Stimulated activated CD4-positive, alpha-beta T cell treated with anti-CD3 and anti-CD28 coated beads, Interleukin-1b, Interleukin-23, amount 100 ng/mL, for 24 hours (primary cell): ENCODE measurements at places on chromosomes 5 and 9.

- no peak for DNase-seq
These were observed 71.6 kb upstream of the C6 start for GRCh38 chr5:41284938-41285337.

DNA sequence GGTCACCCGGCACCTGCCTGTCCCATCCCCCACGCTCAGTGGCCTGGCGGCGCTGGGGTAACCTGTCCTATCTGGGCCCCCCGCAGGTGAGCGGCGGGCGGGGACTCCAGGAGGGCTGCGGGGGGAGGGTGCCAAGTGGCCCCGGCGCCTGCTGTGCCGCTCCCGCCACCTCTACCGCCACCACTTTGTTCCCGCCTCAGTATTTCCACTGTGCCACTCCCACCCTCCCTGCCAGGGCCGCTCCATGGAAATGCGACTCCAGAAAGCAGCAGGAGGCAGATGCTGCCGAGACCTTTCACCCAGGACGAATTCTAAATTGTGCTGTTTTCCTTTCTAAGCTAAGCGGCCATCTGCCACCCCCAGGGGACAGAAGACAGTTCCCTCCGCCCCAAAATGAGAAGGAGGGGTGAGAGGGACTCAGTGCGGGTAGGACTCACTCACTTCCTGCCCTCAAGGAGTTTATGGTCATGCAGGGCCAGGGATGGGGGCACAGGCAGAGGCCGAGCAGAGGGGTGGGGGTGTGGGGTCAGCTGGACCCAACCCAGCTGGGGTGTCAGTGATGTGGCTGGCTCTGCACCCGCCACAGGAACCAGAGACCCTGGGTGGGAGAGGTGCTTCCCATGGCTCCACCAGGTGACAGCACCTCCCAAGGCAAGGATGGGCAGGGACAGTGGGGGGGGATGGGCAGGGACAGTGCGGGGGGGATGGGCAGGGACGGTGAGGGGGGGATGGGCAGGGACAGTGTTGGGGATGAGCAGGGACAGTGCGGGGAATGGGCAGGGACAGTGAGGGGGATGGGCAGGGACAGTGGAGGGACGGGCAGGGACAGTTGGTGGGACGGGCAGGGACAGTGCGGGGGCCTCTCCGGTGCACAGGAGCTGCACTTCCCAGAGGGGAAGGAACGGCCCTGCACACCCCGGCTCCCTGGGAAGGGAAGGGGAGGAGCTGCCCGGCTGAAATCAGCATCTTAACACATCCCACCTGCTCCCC lies 17.8 kb downstream of the NOTCH1 start:
- DNase-seq = no peak

GRCh38 chr5:83889971-83890745 lies 169.5 kb upstream of the HAPLN1 start:
- no peak for DNase-seq

DNA sequence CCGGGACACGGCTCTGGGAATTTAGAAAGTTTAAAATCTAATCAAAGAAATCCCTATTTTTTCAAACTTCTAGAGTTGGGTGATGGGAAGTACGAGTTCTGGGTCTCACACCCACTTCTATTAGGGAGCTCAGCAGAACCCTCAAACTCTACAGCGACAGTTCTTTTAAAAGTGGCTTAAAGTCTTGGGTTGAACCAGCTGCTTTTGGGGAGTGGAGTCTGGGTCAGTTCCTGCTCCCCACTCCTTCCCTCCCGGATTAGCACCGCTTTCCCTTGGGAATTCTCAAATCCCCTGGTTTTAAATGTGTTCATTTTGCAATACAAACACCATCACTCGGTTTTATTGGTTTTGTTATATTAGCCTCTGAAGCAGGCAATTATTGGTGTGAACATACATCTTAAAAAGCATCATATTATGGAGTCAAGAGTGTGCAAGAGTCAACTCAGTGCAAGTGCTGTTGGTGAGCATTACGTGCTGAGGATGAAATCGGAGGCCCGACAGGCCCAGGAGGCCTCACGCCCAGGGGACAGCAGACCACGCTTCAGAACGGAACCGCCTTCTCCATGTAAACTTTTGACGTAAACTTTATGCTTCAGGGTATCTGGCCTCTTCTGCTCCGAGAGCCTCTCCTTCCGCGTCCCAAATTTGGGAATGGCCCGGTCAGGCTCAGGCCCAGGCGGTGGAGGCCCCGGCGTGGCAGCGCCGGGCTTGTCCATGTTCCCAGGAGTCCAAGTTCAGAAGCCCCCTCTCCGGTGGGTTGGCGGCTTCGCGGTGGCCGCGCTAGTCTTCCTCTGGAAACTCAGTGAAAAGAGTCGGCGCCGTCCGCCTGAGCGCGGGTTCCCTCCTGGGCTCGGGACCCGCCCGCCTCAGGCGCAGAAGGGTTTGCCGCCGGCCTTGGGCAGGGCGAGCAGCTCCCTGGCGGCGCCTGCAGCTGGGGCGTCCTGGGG lies 5.3 kb downstream of the IRX4 start:
- DNase-seq = no peak

GRCh38 chr5:94376672-94377345 lies 241.6 kb downstream of the KIAA0825 start:
- DNase-seq = no peak

- DNase-seq = no peak
These were observed 86.6 kb upstream of the EQTN start for GRCh38 chr9:27383524-27383923.
